ENCODE measurements at places on chromosomes 3 and 15.

DNA sequence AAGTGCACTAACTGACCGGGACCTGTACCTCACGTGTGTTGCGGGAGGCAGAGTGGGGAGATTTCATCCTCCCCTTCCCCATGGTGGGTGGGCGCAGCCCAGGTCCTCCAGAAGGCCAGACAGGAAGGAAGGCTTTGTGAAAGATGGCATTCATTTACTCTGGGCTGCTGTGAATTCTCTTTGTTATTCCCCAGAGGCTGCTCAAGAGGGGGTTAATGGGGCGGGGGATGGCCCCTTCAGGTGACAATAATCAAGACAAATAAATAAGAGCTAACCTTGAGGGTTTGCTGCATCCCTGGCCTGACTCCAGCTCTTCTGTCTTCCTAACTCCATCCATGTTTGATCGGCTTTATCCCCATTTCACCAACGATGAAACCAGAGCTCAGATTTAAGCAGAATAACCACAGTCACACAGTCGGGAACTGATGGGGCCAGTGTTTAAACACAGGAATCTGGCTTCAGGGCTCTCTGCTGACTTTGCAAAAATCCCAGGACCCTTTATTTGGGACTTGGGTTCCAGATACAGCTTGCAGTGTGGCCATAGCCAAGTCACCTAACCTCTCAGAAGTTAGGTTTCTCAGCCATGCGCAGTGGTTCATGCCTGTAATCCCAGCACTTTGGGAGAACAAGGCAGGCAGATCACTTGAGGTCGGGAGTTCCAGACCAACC lies 16.5 kb downstream of the PIF1 start:
- DNase-seq, result no peak

- no peak for DNase-seq
These were observed 659 bp upstream of the MYH15 start for GRCh38 chr3:108511055-108511454.

- no peak for DNase-seq
These were observed 3.0 kb upstream of the MRPS22 start for GRCh38 chr3:139340784-139341183.

- no peak for DNase-seq
These were observed 139.7 kb upstream of the TPM1 start for GRCh38 chr15:62902821-62903220.

DNA sequence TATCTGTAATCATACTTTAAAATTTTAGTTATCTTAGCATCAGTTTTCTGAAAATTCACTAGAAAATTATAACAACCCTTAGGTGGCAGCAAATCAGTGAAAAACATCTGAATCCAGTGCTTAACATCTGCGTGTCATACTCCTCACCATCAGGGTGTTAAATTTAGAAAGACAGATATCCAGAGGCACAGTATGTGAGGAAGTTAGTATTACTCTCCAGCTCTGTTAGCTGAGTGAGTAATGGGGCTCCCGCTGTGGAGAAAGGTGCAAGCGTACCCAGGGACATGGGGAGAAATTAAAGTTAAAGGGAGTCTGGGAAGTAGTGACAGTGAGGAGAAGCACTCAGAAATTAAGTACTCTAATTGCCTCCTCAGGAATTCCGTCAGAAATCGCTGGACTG lies 50.9 kb downstream of the CEP63 start:
- DNase-seq, result no peak

GRCh38 chr15:91491101-91491950 lies 362.2 kb upstream of the SLCO3A1 start:
- no peak for DNase-seq

GRCh38 chr15:33074942-33075341 lies 119.6 kb downstream of the FMN1 start:
- DNase-seq, result peak; percentile 17

GRCh38 chr3:21508246-21508645 lies 242.8 kb downstream of the ZNF385D start:
- no peak for DNase-seq

GRCh38 chr3:138449490-138449889 lies 15.1 kb downstream of the ESYT3 start:
- DNase-seq, result no peak

DNA sequence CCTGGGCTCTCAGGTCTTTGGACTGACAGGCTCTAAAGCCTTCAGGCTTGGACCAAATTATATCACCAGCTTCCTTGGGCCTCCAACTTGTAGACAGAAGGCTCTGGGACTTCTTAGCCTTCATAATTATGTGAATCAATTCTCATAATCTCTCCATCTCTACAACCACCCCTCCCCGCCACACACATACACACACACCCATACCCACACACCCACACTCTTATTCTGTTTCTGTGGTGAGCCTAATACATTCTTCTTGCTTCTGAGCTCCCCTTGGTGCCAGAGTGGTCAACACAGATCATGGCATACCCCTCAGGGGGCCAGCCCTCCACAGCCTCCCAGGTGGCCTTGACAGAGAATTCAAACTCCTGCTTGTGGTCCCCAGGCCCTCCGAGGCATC lies 5.6 kb upstream of the NUP210 start:
- DNase-seq, result no peak
